ENCODE measurements at places on chromosomes 6 and 20. TPM values are rescaled to one million over a fixed set of nuclear protein-coding genes. Genes with fewer than 3 reads are reported as not detected.

Gene SLC44A4
- 137 TPM for total RNA-seq

Gene PLAGL1
- total RNA-seq, result 23.6 TPM

Gene PHF10
- total RNA-seq, result 35.9 TPM

Gene HLA-DOB
- total RNA-seq, result 6.1 TPM

Gene FLRT3
- total RNA-seq, result 70.3 TPM

- DNase-seq, result no peak
- H3K4me1 ChIP-seq, result peaks cover 10% of the 10 kb centered on the region
- no peaks in the 10 kb centered on the region for H3K27me3 ChIP-seq
- no peak overlapping the region for H3K27ac ChIP-seq
These were observed 103.4 kb downstream of the FOXC1 start for GRCh38 chr6:1713016-1713600.

DNA sequence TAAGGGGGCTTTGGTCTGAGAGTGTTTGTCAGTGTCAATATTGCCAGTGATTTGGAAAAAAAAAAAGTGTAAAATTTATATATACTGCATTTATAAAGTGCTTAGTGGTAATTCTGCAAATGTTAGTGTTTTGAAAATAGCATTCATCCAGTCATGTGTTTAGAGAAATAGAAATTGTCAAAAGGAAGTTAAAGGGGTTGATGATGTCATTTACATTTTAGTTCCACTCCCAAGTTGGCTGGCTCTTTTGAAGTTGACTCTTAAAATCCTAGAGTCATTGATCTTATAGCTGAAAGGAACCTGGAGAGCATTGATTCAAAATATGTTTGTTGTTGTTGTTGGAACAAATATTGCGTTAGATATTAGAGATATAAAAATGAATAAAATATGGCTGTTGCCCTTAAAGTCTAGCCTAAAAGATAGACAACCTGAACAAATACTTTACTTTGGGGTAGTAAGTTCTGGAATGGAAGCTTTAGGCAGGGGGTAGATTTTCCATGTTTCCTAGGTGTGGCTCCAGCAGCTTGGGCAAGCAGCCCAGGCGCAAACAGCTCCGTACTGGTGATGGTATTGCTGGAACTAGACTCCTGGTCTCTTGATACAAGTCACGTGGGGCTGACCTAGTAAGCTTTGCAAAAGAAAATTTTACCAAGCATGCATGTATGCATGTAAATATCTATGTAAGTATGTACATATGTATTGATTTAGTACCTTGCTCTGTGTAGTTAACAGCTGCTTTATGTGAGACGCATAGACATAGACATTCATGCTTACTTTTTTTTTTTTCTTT is 46.3 kb downstream of the HIVEP1 start:
- no peak for DNase-seq
- no peak overlapping the region for H3K27ac ChIP-seq
- H3K4me3 ChIP-seq, result no peak overlapping the region
- peaks cover 4% of the 10 kb centered on the region for H3K4me1 ChIP-seq
- H3K36me3 ChIP-seq, result no peaks in the 10 kb centered on the region

DNA sequence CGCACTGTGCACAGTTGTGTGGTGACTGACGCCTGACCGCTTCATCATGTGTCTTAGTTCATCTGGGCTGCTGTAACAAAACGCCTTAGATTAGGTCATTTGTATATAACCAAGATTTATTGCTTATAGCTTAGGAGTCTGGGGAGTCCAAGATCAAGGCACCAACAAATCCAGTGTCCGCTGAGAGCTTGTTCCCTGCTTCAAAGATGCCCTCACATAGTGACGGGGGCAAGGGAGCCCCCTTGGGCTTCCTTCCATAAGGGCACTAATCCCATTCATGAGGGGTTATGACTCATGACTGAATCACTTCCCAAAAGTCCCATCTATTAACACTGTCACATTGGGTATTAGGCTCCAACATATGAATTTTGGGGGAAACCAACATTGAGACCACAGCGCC is 34.6 kb downstream of the CYP24A1 start:
- H3K4me3 ChIP-seq, result no peak overlapping the region
- no peaks in the 10 kb centered on the region for H3K36me3 ChIP-seq
- no peaks in the 10 kb centered on the region for H3K4me1 ChIP-seq
- no peaks in the 10 kb centered on the region for H3K27me3 ChIP-seq
- DNase-seq, result no peak

GRCh38 chr6:132410830-132411229 is 9.6 kb upstream of the MOXD1 start:
- no peaks in the 10 kb centered on the region for H3K27me3 ChIP-seq
- no peak for DNase-seq
- no peak overlapping the region for H3K4me3 ChIP-seq
- no peaks in the 10 kb centered on the region for H3K4me1 ChIP-seq
- H3K27ac ChIP-seq, result no peak overlapping the region
- H3K36me3 ChIP-seq, result no peaks in the 10 kb centered on the region

DNA sequence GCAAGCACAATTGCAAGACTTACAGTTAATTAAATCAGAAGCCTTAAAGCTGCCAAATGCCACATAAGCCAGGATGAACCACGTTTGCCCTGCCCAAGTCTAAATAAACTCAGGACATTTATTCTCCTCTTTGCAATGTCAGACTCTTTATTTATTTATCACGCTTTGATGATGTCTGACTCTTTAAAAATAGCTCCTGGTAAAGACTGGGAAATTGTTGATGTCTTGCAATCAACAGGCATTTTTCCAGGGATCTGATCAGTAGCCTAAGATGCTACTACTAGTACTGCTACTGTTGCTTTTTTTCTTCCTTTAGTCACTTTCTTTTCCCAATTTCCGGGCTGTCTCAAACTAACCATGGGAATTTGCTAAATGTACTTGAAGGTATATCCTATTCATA is 365.8 kb upstream of the MARCKS start:
- H3K4me1 ChIP-seq, result no peaks in the 10 kb centered on the region
- DNase-seq, result no peak
- no peak overlapping the region for H3K4me3 ChIP-seq
- H3K36me3 ChIP-seq, result no peaks in the 10 kb centered on the region
- no peaks in the 10 kb centered on the region for H3K27me3 ChIP-seq
- no peak overlapping the region for H3K27ac ChIP-seq

- H3K36me3 ChIP-seq, result no peaks in the 10 kb centered on the region
- DNase-seq, result no peak
- H3K27ac ChIP-seq, result no peak overlapping the region
- H3K4me1 ChIP-seq, result no peaks in the 10 kb centered on the region
- no peak overlapping the region for H3K4me3 ChIP-seq
These were observed 109.1 kb downstream of the UTRN start for GRCh38 chr6:144394210-144394609.

- H3K27ac ChIP-seq, result no peak overlapping the region
- no peaks in the 10 kb centered on the region for H3K36me3 ChIP-seq
- H3K4me1 ChIP-seq, result no peaks in the 10 kb centered on the region
- no peak overlapping the region for H3K4me3 ChIP-seq
- H3K27me3 ChIP-seq, result no peaks in the 10 kb centered on the region
These were observed 93.5 kb downstream of the SNAP25 start for GRCh38 chr20:10312111-10312510.

DNA sequence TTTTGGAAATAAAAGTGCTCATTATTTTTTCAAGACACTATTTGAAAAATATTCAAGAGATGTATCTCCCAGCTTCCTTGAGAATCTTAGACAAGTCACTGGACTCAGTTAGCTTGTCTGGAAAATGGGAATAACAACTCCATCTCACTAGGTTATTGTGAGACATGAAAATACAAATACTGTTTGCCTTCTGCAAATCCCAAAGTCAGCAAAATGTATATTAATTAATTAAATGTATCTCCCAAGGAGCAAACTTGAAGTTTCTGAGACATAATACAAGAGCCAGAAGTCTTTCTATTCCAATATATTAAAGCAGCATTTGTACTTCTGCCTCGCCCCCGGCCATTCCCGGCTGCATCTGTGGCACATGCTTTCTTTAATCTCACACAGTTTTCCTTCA is 54.6 kb upstream of the ID4 start:
- H3K4me1 ChIP-seq, result no peaks in the 10 kb centered on the region
- no peak overlapping the region for H3K4me3 ChIP-seq
- no peak for DNase-seq
- no peak overlapping the region for H3K27ac ChIP-seq
- no peaks in the 10 kb centered on the region for H3K27me3 ChIP-seq
- no peaks in the 10 kb centered on the region for H3K36me3 ChIP-seq

- DNase-seq, result no peak
- no peak overlapping the region for H3K4me3 ChIP-seq
- no peaks in the 10 kb centered on the region for H3K36me3 ChIP-seq
- H3K27me3 ChIP-seq, result no peaks in the 10 kb centered on the region
- H3K4me1 ChIP-seq, result no peaks in the 10 kb centered on the region
- H3K27ac ChIP-seq, result no peak overlapping the region
These were observed 39.7 kb downstream of the ANKEF1 start for GRCh38 chr20:10074513-10074912.

Data from kidney (tissue), 22 donors.